ENCODE measurements at places on chromosomes 3 and 15.

- peak; percentile 59 for DNase-seq
Measured at GRCh38 chr3:78116874-78117273, 1077.0 kb downstream of the ROBO2 start.

GRCh38 chr3:48885753-48886152 lies 12.9 kb downstream of the SLC25A20 start:
- DNase-seq = no peak

- no peak for DNase-seq
Measured at GRCh38 chr3:103218146-103218545, 783.3 kb downstream of the ZPLD1 start.

DNA sequence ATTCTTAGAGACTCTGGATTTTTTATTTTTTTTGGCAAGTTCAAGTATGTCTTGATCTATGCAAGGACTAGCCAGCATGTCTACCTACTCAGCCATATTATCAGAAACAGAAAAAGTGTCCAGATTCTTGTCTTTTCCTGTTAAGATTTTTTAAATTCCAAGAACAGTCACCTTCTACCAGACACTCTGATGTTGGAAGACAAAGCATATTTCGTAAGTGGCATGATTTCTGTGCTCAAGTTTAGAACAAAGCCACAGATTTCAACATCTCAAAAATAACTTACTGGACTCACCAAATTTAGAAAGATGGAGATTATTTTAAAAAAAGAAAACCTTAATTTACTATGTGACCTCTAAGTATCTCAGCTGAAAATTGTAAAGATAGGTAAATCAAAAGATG lies 61.9 kb downstream of the GOLGA6L7 start:
- no peak for DNase-seq

GRCh38 chr3:33184863-33185262 lies 33.7 kb downstream of the SUSD5 start:
- DNase-seq = no peak

- no peak for DNase-seq
Measured at GRCh38 chr3:83438188-83438587, 1520.6 kb upstream of the CADM2 start.

GRCh38 chr15:43776718-43777266 lies at the start of gene ELL3:
ELL3 (minus strand) TSS chr15:43776966; CDS start chr15:43776901, 65 bp downstream.
- peak; percentile 84 for DNase-seq

DNA sequence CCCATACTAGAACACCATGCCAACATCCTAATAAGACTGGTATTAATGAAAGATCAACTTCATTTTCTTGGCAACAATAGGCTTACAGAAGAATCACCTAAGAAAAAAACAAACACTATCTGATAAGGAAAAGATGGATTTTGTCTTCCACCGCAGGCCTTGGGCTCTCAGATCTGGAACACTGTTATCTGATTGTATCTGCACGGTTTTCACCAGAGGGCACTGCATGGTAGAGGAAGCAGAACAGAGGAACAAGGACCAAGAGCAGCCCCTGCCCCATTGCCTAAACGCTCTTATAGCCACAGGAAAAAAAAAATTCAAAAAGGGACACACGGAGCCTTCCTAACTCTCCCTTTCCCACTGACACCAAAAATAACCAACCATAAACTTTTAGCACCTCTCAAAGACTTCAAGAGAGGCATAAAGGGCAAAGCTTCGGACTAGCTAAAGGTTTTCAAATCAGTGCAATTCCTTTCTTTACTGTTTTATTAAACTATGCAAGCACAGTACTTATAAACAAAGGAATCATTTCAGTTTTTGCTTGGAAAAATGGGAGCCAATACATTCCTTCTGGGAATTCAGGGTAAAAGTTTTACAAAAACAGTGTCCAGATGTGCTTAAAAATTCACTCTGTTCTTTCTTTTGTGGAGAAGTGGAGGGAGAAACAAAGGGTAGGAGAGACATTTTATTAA lies 23.3 kb downstream of the IL17RD start:
- DNase-seq = peak; percentile 24

- no peak for DNase-seq
Measured at GRCh38 chr3:182384221-182384620, 409.1 kb upstream of the ATP11B start.

GRCh38 chr3:170154084-170154483 lies 27.4 kb downstream of the PHC3 start:
- no peak for DNase-seq
